ENCODE measurements at places on chromosomes 6 and 20.

DNA sequence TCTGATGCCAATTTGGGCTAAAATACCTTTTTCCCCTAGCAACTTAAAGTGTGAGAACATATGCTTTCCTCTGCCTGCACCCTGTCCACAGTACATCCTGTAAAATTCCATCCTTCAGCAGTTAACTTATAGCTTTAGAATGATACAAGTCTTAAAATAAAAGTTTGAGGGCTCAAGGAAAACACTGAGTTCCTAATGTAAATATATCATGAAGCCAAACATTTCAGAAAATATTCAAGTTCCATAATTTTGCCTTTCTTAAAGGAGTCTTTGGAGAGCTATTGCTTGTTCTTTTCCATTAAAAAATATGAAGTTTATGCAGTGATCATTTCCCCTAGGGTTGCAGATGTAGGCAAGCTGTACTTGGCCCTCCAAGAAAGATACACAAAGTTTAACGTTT lies 303.8 kb downstream of the COL12A1 start:
- DNase-seq, result no peak

GRCh38 chr6:84953111-84953755 lies 188.8 kb upstream of the TBX18 start:
- DNase-seq, result no peak

GRCh38 chr6:162251257-162251656 lies 476.3 kb downstream of the PRKN start:
- DNase-seq, result no peak

DNA sequence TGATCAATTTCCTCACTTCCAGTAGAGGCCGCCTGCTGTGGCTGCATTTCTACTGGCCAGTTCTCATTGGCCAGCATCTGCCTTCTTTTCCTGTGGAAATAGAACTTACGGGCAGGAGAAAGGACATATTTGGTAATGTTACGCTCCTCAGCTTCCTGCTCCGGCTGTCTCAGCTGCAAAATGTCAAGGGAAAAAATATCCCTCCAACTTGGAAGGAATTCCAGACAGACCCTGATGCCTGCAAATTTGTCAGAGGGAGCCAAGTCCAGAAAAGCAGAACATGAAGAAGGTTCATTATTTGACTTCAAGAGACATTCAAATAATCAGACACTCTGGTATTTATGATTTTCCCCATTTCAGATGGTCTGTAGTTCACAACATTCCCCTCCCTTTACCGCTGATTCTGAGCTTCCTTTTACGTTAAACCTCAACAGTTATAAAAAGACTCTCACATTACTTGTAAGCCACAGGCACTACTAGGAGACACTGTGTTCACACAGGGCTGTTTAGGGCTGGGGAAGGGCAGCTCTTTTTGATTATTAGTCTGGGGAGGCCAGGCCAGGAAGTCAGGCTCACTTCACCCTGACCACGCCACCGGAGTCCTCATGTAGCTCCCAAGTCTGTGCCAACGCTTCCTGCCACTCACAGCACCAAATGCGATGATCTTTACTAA lies 179.6 kb upstream of the CCN2 start:
- no peak for DNase-seq

- peak; percentile 60 for DNase-seq
Measured at GRCh38 chr6:149094156-149094555, 223.4 kb upstream of the TAB2 start.

- DNase-seq, result no peak
Measured at GRCh38 chr6:51199105-51199552, 380.5 kb downstream of the TFAP2B start.

DNA sequence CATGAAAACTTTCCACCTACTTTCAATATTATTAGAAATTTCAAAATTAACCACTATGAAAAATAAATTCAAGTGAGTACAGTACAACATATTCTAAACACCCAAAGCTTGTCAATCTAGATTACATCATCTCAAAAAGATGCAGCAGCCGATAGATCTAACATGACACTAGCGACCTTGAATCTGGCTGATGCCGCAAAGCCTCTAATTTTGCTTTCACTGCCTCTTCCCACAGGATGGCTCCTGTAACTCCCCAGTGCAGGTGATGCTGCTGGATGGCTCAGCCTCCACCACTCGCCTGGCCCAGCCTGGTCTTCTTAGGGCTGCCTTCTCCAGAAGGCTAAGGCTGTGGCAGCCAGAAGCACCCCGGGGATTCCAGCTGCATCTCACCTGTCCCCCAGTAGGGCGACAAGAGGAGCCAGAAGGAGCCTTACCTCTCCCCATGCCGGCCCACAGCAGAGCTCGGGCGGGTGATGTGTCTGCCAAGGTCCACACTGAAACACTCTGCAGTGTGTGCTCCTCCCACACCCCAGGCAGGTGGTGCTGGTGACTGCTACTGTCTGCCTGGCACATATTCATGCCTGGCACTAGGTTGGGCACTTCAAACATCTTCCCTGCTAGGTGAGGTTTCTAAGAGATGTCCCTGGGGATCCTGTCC lies 82.1 kb downstream of the SLC23A2 start:
- no peak for DNase-seq

DNA sequence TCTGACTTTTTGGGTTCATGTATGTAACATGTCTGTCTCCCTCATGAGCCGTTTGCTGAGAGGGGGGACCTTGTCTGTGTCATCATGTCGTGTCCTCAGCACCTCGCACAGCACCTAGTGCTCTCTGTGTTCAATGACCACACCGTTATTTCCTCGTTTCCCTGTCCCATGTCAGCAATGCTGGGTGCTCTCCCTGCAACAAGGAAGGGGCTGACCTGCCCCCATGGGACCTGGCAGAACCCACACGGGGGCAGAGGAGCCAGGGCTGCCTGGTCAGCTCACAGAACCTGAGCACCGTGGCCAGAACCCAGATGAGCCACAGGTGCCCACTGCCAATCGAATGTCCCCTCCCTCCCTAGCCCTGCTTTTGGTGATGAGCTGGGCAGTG lies 7.3 kb downstream of the ADA start:
- no peak for DNase-seq

GRCh38 chr6:63268574-63268973 lies 51.2 kb downstream of the LGSN start:
- no peak for DNase-seq

DNA sequence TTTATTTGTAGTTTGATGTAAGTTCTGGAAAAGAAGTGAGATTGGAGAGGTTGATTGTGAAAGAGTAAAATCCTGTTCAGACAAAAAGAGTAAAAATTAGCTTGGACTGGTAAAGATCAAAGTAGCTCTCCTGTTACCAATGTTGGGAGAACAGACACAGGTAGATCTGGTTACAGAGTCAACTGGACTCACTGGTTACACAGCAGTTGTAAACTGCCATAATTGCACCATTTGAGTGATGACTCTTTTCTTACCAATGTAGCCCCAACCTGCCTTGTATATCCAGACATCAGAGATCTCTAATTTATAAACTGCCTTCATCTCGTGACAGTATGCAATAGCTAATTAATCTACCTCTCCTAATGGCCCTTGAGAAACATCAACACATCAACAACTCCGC lies 165.6 kb upstream of the PRSS16 start:
- no peak for DNase-seq

- DNase-seq, result no peak
Measured at GRCh38 chr6:145067430-145067829, 667.9 kb downstream of the EPM2A start.

GRCh38 chr6:46325561-46326530 lies 155.1 kb upstream of the ENPP5 start:
- DNase-seq, result no peak

DNA sequence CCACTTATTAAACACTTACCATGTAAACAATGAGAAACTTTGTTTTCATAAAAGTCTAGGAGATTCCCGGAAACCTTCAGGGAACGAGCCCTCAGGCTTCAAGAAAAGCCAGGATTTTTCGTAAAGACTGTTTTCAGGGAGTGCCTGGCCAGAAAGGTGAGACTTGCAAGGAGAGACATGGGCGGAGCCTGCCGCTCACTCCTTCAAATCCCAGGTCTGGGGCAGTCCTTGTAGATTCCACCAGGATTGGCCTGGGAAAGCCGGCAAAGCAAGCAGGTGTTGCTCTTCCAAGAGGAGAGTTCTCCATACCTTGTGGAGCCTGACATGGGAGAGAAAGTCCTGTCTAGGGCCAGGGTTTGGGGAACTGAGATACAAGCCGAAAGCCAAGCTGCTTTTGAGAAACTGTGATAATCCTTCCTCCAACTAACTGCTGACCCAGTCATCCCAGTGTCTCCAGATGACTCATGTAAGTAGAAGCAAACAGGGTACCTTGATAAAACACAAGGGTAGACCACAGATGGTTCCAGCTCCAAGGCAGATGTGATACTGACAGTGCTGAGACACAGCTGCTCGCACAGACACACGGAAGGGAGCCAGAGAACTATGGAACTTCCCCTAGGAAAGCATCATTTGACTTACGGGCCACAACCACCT lies 69.4 kb upstream of the NAA20 start:
- no peak for DNase-seq

DNA sequence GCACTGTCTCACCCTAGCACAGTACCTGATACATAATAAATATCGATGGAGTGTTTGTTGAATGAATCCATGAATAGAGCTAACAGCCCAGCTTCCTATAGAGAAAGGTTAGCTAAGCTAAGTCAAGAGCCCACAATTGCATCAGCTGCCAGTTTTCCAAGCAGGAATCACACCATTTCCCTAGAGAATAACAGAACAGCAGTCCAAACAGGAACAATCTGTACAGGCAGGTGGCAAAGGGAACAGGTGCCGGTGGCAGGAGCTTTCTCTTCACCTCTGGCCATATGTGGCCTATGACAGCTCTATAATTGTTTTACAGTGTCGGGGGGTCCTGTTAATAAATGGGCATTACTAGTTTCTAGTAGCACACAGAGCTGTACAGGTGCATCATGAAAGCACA lies 38.8 kb downstream of the ISM1 start:
- no peak for DNase-seq

DNA sequence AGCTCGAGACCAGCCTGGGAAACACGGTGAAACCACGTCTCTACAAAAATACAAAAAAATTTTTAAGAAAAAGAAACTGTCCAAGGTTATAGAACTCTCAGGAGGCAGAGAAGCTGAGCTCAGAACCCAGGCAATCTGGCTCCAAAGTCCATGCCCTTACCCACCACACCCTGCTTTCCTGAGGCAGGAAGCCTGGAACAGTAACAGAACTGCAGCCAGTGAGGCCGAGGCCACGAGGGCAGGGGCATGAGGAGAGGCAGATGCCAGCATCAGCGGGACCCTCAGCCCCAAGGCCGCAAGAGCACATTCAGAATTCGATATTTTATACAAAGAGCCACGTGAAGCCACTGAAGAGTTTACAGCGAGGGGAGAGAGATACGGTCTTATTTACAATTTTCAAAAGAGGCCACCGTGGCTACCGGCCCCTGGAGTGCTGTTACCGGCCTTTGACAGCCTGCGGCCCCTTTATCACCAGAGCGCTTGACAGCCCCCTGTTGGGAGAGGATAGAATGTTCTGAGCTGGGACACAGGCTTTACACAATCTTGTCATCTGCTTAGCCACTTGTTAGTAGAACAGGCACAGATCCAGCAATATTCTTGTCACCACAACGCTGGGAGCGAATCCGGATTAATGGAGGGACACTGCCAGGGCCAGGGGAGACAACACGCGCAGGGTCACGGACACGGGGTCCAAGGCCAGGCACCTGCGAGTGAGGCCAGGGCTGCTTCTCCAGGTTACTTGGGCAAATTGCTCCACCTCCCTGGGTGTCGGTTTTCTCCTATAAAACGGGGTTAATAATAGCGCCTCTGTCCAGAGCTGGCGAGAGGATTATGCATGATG lies 5.6 kb downstream of the SPATA2 start:
- DNase-seq, result peak; percentile 54

DNA sequence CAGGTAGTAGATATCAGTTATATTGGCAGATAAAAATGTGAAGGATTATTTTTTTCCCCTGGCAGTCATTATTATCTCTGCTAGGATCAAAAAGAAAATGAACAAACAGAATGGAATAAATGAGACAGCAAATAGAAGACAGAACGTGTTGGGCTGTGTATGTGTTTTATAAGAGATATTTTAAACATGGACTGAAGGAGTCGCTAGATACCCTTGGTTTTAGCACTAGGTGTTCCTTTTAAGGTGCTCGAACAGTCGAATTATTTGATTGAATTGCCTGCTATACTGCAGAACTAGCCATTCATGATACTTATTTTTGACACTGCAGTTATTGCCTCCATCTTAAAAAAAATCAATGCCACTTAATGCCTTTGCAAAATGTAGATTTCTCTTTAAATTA lies 3.7 kb downstream of the GRIK2 start:
- DNase-seq, result no peak

DNA sequence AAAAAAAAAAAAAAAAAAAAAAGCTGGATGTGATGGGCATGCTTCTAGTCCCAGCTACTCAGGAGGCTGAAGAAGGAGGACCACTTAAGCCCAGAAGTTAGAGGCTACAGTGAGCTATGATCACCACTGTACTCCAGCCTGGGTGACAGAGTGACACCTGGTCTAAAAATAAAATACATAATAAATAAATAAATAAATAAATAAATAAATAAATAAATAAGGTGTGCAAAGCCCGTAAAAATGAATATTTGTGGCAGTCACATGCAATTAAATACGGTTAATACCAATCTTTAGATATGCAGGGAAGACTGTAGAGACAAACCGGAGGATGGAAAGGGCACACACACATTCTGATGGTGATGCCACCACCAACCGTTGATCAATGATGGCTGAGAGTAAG lies 26.2 kb downstream of the IL22RA2 start:
- DNase-seq, result no peak

- DNase-seq, result no peak
Measured at GRCh38 chr6:52389626-52390360, 27.8 kb downstream of the PAQR8 start.

DNA sequence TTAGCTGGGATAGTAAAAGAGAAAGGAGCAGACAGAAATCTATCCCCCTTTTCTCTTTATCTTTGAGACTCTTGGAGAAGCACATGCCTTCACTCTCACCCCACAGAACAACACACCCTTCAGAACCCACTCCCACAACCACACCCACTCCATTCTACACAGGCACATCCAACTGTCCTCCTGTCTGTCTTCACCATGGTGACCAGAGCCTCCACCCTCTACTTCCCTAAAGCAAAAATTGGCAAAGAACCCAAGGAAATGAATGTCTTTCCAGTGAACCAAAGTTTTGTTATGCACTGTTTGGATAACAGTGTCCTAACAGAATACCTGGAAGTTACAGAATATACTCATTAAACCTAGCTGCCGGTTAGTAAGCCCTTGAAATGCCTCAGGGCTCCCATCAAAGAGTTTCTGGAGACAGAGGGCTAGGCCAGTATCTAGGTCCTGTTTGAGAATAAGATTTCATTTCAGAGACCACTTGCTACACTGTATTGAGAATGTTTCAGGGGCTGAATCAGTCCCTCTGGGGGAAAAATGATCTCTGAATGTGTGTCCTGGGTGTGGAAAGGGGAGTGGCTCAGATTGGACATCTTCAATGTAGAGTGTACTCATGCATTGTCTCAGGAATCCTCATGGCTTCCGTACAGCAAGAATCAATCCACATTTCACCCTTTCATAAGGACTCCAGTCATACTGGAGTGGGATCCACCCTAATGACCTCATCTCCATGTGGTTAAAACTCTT lies 101.1 kb downstream of the LY86 start:
- DNase-seq, result no peak

Measured in HAP-1 (cell line).